ENCODE measurements at places on chromosomes 5 and 9.

- no peak for DNase-seq
Measured at GRCh38 chr9:88583901-88584596, 49.1 kb downstream of the NXNL2 start.

GRCh38 chr5:56011835-56012234, 17.1 kb upstream of the IL6ST start:
- DNase-seq = no peak

DNA sequence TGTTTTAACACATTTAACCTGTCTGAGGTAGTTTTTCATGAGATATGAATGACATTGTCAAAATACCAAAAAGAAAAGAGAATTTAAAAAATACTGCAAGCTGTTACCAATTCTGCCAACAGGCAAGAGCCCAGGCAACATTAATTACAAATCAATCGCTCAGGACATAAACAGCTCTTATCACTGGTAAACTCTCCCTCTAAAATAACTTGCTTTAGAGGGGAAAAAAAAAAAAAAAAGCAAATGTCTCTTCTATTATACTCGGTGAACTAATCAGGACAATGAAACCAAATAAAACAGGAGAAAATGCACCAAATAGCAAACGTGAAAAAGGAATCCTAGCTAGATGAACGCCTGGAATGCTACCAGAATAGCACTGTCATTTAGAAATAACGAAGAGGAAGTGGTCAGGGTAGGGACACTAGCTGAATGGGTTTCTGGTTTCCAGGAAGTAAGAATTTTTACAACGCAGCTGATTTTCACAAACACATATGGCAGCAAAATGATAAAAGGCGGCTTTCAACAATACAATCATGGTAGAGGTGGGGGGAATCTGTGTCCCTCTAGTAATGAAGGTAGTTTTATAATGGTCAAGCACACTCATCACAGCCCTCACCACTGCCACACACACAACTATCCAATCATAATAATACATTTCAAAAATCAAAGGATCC, 94.9 kb downstream of the DENND1A start:
- DNase-seq = peak; percentile 41

DNA sequence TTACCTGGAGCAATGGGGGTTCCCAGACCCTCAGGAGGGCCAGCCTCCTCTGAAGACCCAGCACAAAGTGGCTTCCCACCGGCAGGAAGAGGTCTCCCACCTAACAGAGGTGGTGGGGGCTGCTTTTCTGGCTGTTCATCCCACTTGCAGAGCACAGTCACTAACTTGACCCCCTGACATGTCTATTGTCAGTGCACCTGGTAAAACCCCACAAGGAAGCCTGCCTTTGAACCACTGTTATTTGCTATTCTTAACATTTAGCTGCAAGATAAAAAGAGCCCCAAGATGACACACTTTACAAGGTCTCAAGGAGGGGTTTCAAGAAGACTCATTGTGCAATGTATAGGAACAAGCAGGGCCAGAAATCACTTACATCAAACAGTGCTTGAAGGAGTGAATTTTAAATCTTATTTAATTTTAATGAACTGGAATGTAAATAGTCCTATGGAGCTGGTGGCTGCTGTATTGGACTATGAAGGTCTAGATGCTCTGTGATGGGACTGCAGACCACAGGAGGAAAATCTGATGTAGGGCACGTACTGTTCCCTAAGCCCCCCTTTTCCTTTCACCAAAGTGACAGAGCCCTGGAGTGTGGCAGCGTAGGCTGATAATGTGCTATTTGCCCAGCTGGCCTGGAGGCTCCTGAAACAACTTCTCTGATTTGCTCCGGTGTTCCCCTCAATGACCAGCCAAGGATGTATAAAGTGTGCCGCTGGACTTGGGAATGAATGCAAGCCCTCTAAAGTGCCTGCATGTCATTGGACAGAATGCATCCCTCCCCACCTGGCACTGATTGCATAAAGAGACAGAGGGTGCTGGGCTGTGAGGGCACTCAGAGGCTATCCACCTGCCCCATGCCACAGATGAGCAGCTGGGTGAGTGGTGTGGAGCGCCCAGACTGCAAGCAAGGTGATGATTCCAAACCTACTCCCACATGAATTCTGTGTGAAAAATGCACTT, 80.2 kb downstream of the PTPN3 start:
- DNase-seq = no peak

DNA sequence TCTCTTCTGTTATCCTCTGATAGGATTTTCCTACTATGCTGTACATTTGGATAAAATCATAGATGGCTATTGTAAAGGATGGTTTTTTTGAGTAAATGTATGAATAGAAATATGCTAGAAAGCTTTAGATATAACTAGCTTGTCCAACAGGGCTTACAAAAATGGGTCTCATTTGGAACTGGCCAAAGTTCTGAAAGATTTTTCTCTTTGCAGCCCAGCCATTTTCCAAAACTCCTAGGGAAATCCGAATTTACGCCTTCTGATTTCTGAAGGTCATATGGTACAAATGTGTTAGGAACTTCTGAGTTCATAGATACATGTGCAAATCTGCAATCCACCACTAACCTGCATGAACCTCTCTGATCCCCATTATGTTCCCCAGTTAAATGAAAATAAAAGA, 603.9 kb upstream of the C9orf72 start:
- DNase-seq = no peak

Data from hippocampal formation (tissue), 2 donors.